ENCODE measurements at places on chromosomes 7 and 10. TPM values are rescaled to one million over a fixed set of nuclear protein-coding genes. Genes with fewer than 3 reads are reported as not detected.

The ANKRD61 gene
- polyA plus RNA-seq = 0.67 TPM

The BAG3 gene
- polyA plus RNA-seq = 9.5 TPM

The PLA2G12B gene
- polyA plus RNA-seq = 42.2 TPM

The OR2A12 gene
- 0.03 TPM for polyA plus RNA-seq

The HABP2 gene
- 1.9 TPM for polyA plus RNA-seq

The HPSE2 gene
- polyA plus RNA-seq = 0.81 TPM

The RPEL1 gene
- not detected for polyA plus RNA-seq

The FRAT1 gene
- polyA plus RNA-seq = 6.1 TPM

The TAS2R5 gene
- polyA plus RNA-seq = not detected

The GIMAP4 gene
- polyA plus RNA-seq = 17.3 TPM

The NUTM2B gene
- 1.1 TPM for polyA plus RNA-seq

The PTPRN2 gene
- 2.0 TPM for polyA plus RNA-seq

The PTF1A gene
- polyA plus RNA-seq = not detected

The NUTM2E gene
- polyA plus RNA-seq = 0.73 TPM

The MOSPD3 gene
- 10.1 TPM for polyA plus RNA-seq

The PPP1R17 gene
- polyA plus RNA-seq = not detected

The SYT15 gene
- polyA plus RNA-seq = 1.7 TPM

All from small intestine (tissue), 16 donors.